ENCODE measurements at places on chromosomes 3 and 15. TPM values are rescaled to one million over a fixed set of nuclear protein-coding genes. Genes with fewer than 3 reads are reported as not detected.

Gene PLSCR5
- not detected for total RNA-seq

Gene IGSF10
- total RNA-seq, result 0.65 TPM

Gene OXTR
- 0.28 TPM for total RNA-seq

Gene TMEM212
- total RNA-seq, result not detected

DNA sequence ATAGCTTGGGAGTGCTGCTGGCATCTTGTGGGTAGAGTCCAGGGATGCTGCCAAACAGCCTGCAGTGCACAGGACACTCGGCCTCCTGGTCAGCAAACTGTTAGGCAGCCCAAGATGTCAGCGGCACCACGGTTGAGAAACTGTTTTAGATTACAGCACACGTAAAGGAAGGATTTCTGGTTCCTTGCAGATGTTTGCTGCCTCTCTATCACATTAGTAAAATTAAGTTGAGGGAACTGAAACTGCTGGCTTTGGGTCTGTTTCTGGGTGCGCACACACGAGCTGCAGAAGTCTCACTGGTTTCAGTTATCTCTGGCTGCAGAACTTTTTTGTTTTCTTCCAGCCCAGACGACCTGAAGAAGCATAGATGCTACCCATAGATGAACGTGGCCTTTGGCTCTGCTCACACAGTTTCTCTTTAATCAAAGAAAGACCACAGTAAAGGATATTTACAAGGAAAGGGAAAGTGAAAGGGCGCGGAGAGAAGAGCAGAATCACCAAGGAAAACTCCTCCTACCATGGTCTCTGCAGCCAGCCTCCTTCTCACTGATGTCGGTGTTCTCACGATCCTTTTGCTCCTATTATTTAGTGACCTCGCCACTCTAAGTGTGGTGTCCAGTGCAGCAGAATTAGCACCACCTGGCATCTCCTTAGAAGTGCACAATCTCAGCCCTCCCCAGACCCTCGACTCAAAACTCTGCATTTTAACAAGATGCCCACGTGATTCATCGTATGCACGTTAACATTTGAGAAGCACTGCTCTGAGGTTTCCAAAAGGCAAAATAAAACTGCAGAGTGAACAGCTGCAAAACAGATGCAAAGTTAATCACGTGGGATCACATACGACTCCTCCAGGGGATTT is 50.6 kb upstream of the AKAP13 start:
- no peak for DNase-seq
